ENCODE measurements at places on chromosomes 12 and 14.

DNA sequence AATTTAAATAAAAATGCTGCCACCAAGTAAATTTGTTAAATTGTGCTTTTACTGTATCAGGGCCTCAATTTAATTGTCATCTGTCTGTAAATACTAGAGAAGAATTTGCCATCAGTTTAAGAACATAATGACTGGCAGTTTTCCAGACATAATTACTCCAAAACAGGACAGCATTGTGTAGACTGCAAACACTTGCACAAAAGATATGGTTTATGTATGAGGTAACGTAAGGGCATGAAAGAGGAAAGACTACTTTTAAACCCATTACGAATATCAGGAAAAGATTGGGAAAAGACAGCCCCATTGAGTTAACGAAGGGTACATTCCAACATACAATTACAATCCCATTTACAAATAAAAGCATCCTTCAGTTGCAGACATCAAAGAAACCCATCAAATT is 59.8 kb upstream of the KRR1 start:
- no peak for DNase-seq

DNA sequence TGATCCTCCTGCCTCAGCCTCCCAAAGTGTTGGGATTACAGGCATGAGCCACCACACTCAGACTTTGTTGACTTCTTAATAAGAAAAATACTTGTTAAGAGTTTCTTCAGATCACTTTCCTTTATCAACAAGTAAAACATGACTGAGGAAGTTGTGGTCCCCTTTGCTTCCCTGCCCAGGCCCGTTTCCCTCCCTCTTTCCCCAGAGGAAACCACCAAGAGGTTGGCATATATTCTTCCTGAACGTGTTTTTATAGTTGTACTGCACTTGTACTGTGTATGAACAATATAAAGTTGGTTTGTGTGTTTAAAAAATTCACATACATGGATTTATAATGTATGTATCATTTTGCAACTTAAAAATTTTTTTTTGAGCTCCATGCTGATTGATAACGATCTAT is 28.4 kb downstream of the PTPN11 start:
- DNase-seq = no peak

- DNase-seq = no peak
These were observed 87.7 kb downstream of the C12orf75 start for GRCh38 chr12:105418229-105418628.

GRCh38 chr14:20515846-20516245 is 10.5 kb downstream of the RNASE10 start:
- no peak for DNase-seq

DNA sequence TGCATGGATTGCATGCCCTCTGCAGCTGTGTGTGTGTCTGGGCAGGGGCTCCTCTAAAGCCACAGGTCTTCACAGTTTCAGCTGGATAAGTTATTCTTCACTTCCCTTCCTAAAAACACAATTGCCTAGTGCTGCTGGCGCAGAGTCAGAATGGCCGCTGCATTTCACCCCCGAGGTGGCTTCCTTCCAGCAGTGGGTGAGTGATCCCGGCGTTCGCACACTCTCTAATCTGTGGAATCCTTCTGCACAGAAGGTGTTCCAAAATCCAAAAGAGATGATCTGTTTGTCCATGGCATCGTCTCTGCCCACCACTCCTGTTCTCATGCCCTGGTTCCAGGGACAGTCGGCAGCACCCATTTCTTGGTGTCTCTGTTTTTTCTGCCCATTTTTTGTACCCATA is 340.7 kb downstream of the DPF3 start:
- DNase-seq = no peak

- no peak for DNase-seq
These were observed 18.3 kb upstream of the LRP1-AS start for GRCh38 chr12:57165741-57166140.

GRCh38 chr12:18811273-18811672 is 73.4 kb downstream of the CAPZA3 start:
- DNase-seq = no peak

DNA sequence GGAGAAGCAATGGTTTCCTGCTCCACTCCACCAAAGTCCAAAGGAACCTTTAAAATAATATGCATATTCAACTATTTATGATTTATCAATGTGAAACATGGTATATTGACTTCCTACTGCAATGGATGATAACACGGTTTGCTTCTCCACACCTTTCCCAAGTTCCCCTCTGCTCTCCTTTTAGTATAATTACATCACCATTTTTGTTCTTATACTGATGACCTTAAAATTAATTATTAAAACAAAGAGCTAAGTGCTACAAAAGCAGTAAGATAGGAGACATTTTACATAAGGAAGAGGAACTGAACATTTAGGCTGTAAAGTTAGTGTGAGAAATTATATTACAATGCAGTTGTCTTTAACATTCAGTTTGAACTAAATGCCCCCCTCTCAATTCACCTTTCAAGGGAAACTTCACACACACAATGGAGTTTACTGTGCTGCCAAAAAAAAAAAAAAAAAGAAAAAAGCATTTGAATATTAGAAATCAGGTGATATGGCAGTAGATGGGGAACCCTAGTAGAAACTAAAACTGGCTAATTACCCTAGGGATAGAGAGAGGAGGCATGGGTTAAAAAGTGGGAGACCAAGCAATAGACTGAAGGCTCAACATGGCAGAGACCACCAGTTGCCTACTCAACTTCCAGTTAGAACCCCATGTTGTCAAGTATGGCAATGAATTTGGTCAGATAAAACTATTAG is 37.1 kb upstream of the STK38L start:
- no peak for DNase-seq

GRCh38 chr14:68948686-68949600 is 30.2 kb downstream of the ACTN1 start:
- DNase-seq = no peak

GRCh38 chr12:121668750-121669520 is 519 bp downstream of the MORN3 start:
- peak; percentile 47 for DNase-seq
